Osteocyte (in vitro differentiated cells): ENCODE measurements at places on chromosomes 12 and 14.
A peak's percentile ranks its signal among the peaks of the same experiment; 100 is the strongest.

DNA sequence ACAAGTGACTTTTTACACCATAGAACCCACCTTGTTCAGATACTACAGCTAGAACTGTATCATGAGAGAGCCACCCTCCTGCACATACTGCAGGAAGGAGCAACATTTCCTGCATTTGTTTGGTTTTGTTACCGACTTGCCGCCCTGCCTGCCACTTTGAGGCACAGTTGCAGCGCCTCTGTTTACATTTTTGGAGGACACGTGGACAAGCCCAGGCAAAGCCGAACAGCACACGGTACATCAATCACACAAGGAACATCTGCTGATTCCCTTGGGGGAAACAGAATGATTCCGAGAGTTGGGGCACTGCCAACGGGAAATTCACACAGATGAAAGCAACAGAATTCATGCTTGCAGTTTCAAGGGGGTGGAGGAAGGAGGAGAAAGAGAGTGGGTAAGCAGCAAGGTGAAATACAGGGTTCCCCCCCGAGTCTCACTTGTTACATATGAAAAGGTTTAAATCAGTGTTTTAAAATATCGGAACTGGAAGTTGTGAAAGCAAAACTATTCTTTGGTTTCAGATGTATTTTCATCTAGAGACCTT, 110.7 kb downstream of the BTG1 start:
- H3K27me3 ChIP-seq: no peaks in the 10 kb centered on the region
- DNase-seq: no peak
- H3K36me3 ChIP-seq: no peaks in the 10 kb centered on the region
- H3K4me3 ChIP-seq: peak overlapping the region; percentile 63
- H3K27ac ChIP-seq: peak overlapping the region; percentile 45

- H3K4me1 ChIP-seq: peaks cover 18% of the 10 kb centered on the region
- H3K27ac ChIP-seq: peak overlapping the region; percentile 28
- H3K4me3 ChIP-seq: peak overlapping the region; percentile 78
- no peak for DNase-seq
These were observed 5.7 kb upstream of the SLC38A4 start for GRCh38 chr12:46831335-46832129.

DNA sequence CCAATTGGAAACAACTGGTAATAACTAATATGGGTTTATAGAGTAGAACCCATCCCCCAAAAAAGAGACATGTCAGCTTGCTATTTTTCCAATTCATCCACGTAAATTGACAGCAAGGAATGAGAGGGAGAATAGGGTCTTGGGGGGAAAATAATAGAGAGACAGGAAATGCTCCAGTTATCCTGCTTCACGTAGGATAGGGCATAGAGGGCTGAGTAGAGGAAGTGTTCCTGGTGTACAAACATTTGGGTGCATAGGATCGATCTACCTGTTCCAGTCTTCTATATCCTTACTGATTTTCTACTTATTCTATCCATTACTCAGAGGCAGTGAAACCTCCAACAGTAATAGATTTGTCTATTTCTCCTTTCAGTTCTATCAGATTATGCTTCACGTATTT, 49.6 kb upstream of the COL2A1 start:
- H3K27ac ChIP-seq: no peak overlapping the region
- no peaks in the 10 kb centered on the region for H3K27me3 ChIP-seq
- H3K4me3 ChIP-seq: no peak overlapping the region
- DNase-seq: no peak
- H3K4me1 ChIP-seq: no peaks in the 10 kb centered on the region

DNA sequence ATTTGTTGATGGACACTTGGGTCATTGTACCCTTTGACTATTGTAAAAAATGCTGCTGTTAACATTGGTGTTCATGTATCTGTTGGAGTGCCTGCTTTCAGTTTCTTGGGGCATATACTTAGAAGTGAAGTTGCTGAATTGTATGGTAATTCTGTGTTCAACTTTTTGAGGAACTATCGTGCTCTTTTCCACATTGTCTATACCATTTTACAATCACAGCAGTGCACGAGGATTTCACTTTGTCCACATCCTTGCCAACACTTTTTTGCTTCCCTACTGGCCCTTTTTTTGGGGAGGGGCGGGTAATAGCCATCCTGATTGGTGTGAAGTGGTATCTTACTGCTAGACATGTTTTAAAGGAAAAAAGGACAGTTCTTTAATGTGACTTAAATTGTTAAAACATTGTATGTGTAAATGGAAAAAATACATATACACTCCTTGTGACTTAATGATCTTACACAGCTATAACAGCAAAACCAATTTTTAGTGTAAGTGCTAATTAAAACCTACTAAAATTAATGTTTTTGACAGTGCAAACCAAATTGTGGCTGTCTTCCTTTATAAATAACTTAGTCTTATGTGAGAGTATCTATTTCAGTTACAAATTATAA, 52.7 kb downstream of the WNK1 start:
- H3K4me1 ChIP-seq: peaks cover 53% of the 10 kb centered on the region
- H3K36me3 ChIP-seq: no peaks in the 10 kb centered on the region
- H3K27me3 ChIP-seq: no peaks in the 10 kb centered on the region
- H3K4me3 ChIP-seq: no peak overlapping the region

GRCh38 chr14:60951776-60952435, 29.0 kb downstream of the TRMT5 start:
- H3K4me3 ChIP-seq: no peak overlapping the region
- H3K27ac ChIP-seq: no peak overlapping the region
- H3K4me1 ChIP-seq: peaks cover 11% of the 10 kb centered on the region
- DNase-seq: no peak
- peaks cover 26% of the 10 kb centered on the region for H3K36me3 ChIP-seq

DNA sequence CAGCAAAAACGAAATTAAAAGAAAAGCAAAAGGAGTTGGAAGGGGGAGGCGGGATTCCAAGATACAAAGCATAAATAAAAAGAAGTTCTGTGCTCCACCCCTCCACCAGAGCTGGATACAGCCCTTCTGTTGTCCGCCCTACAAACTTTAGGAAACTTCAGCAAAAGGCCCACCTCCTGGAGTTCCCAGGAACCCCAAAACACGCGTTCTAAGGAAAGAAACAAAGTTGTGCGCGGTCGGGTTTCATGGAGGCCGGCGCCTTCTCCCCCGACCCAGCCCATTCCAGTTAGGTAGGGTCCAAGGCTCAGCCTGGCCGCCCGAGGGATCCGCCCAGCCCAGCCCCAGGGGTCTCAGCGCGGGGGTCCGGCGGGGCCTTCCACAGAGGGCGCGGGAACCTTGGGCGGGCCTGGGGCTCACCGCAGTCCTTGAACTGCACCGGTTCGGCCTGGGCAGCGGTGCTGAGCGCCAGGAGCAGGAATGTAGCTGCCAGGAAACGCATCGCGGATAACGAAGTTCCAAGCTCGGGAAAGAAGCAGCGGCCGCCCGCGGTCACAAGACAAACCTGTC, at the start of gene NPC2:
Gene NPC2, minus strand, starts transcription at position 530 of the 567 bp plus-strand sequence. Its CDS starts 31 bp downstream, at position 499.
- H3K4me3 ChIP-seq: peak within 1 kb of the TSS; percentile 90
- H3K36me3 ChIP-seq: peaks cover under 1% of the 10 kb centered on the region
- H3K27ac ChIP-seq: peak within 1 kb of the TSS; percentile 86

GRCh38 chr14:101962503-101962874, 1.9 kb upstream of the DYNC1H1 start:
- H3K4me1 ChIP-seq: peaks cover 47% of the 10 kb centered on the region
- peak overlapping the region; percentile 28 for H3K4me3 ChIP-seq
- peak overlapping the region; percentile 84 for H3K27ac ChIP-seq
- DNase-seq: peak; percentile 92

DNA sequence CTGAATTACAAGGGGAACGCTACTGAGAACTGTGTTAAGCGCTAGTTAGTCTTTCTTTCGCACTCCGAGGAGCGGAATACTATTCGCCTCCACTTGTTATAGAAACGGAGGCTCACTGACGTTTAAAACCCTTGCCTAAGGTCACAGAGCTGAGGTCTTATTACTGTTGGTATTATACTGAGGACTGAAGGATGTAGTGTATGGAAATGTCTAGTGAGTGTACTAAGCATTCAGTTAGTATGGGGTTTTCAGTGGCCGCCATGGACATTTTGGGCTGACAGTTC, 826 bp downstream of the ACADS start:
- peak overlapping the region; percentile 25 for H3K27ac ChIP-seq
- peaks cover 13% of the 10 kb centered on the region for H3K36me3 ChIP-seq
- H3K4me1 ChIP-seq: peaks cover 17% of the 10 kb centered on the region
- no peak for DNase-seq
- no peaks in the 10 kb centered on the region for H3K27me3 ChIP-seq

DNA sequence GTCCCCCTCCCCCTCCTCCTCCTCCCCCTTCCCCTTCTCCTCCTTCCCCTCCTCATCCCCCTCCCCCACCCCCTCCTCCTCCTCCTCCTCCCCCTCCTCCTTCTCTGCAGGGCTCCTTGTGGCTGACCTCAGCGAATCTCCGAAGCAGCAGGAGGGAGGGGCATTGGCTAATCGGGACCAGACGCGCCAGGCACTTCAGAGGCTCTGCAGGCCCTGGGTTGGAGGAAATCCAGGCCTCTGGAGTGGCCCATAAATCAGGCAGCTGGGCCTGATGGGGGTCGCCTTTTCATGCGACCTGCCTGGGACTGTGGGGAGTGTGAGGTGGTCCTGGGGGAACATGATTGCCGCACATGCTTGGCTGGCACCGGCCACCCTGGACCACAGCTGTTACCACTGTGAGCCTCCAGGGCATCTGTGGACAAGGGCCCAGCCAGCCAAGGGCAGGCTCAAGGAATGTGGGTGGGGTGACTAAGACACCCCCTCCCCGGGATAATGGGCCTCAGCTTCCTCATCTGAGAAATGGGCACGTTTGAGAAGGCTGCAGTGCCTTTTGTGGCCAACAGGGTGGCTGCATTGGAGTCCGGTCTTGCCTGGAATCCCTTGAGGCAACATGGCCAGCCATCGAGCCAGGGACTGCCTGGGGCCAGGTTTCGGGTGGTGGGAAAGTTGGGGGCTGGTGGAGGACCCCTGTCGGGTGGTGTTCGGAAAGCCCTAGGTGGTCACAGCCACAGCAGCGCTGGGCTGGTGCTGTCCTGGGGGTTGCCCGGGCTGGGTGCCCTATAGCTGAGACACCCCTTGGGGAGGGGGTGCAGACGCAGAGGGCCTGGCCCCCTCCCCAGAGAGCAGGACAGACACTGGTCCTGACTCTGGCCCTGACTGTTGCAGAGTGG, 12.0 kb downstream of the KIF26A start:
- DNase-seq: peak; percentile 92
- H3K4me1 ChIP-seq: peaks cover 25% of the 10 kb centered on the region
- peak overlapping the region; percentile 68 for H3K27ac ChIP-seq
- no peaks in the 10 kb centered on the region for H3K36me3 ChIP-seq

DNA sequence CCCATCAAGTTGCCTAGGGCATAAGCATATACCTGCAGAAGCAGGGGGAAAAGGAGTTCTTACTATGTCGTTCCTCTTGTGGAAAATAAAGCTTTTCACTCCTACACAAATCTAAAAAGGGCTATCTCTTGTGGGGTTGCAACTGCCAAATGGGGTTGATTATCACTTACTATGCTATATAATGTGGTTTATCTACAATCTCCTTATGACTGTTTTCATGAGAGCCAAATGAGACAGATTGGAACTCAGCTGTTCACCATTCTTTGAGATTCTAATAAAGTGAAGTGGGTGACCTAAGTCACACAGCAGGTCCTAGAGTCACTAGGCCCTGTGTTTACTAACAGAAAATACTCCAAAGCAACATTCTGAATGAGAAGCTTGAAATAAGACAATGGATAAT, 47.7 kb downstream of the CIT start:
- no peaks in the 10 kb centered on the region for H3K27me3 ChIP-seq
- no peak overlapping the region for H3K27ac ChIP-seq
